ENCODE measurements at places on chromosomes 2 and 18. TPM values are rescaled to one million over a fixed set of nuclear protein-coding genes. Genes with fewer than 3 reads are reported as not detected.

CAB39 gene
- total RNA-seq, result 56.1 TPM

CHRND gene
- 83.7 TPM for total RNA-seq

POU3F3 gene
- 0.13 TPM for total RNA-seq

KCNIP3 gene
- 5.8 TPM for total RNA-seq

ADRA2B gene
- total RNA-seq, result 2.3 TPM

SKOR2 gene
- not detected for total RNA-seq

DNPEP gene
- 24.5 TPM for total RNA-seq

NEUROD1 gene
- total RNA-seq, result not detected

ALPP gene
- 0.09 TPM for total RNA-seq

SLC14A1 gene
- 1.3 TPM for total RNA-seq

USP14 gene
- total RNA-seq, result 26.0 TPM

LHCGR gene
- total RNA-seq, result 0.44 TPM

SATB2 gene
- total RNA-seq, result 1.2 TPM

IL36A gene
- not detected for total RNA-seq

CRACDL gene
- total RNA-seq, result 1.6 TPM

C2orf66 gene
- total RNA-seq, result 0.04 TPM

PSMA8 gene
- total RNA-seq, result not detected

PFN4 gene
- total RNA-seq, result 1.8 TPM

Data from muscle of leg (tissue), 16 donors.